ENCODE measurements at places on chromosomes 6 and 20.

GRCh38 chr6:15389084-15389764 is 143.4 kb downstream of the JARID2 start:
- DNase-seq = no peak

DNA sequence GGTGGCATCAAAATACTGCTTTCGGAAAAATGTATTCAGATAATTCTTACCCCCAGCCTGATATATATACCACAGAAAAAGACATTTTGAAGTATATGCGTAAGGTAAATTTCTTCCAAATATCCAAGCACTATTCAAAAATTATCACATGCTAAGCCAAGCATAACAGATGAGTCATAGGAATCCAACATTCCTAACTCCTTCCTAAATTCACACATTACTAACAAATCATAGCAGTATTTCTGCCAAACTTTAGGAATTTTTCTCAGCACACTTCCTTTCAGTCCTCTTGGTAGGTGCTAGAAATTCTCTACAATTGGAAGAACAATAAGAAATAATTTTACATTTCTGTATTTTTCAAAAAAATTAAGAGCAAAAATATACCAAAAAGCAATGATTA is 417.5 kb downstream of the EYS start:
- no peak for DNase-seq

DNA sequence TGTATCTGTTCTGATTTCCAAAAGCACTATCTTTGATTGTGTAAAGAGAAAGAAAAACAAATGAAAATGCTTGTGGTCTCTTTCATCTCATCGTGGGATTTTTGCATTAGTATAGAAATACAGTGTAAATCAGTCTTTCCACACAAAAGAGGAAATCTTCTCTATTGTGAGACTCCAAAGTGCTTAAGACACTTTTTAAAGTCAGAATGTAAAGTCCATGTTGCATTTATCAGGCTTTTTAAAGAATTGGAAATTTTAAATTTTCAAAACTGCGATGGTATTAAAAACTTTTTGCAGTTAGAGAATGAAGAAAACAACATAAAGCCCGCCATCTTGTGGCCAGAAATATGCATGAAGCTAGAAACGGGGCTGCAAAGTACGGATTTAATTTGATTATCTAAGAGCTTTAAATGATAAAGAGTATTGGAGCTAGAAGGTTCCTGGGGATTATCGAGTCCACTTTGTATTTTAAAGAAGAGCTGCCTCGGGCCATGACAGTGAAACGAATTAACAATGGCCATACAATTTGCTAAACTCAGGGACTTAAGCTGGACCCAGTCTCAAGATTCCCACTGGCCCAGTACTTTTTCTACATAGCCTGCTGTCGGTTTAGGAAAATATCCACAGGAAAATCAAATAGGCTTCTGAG is 339.6 kb downstream of the ARHGAP18 start:
- DNase-seq = no peak

DNA sequence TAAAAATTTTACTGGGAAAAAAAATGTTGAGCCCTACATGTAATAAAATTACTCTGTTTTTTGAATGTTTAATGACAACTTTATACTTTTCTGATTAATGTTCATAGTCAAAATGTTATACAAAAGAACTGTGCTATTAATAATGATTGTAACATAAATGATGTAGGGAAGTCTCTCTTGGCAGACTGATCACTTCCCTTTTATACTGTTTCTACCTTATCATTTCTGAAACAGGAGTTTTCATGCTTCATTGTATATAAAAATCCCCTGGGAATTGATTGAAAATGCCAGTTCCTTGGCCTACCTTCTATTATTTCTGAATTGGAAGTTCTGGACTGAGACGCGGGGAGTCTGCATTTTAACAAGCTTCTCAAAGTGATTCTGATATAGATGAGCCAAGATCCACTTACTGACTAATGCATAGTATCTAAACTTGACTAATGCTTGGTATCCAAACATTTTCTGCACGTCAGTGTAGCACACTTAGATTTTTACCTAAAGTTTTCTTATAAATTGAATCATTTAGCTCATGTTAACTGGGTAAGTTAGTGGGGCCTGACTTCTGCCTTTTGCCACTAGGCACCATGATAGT is 7.2 kb upstream of the HDAC2 start:
- DNase-seq = no peak

DNA sequence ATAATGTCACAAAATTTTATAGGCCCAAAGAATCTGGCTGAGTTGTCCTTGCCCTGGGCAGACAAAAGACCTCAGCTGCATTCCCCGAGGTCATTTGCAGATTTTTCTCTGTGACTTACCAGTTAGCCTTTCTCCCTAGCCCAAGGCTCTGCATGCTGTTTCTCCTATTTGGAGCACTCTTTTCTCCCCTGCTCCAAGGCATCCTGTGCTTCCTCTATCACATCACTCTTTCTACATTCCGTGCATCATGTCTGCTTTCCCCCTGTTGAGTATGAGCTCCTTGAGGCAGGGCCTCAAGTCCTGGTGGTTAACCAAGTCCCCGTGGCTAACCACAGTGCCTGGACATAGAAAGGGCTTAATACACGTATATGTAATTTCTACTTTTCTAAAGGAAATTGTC is 593 bp upstream of the GSTA3 start:
- no peak for DNase-seq
